ENCODE measurements at places on chromosomes 7 and 10. TPM values are rescaled to one million over a fixed set of nuclear protein-coding genes. Genes with fewer than 3 reads are reported as not detected.

SLC39A12 gene
- 0.11 TPM for total RNA-seq

- ATAC-seq, result no peak
These were observed 82.8 kb downstream of the HGF start for GRCh38 chr7:81687062-81687461.

NANOS1 gene
- 1.9 TPM for total RNA-seq

DNA sequence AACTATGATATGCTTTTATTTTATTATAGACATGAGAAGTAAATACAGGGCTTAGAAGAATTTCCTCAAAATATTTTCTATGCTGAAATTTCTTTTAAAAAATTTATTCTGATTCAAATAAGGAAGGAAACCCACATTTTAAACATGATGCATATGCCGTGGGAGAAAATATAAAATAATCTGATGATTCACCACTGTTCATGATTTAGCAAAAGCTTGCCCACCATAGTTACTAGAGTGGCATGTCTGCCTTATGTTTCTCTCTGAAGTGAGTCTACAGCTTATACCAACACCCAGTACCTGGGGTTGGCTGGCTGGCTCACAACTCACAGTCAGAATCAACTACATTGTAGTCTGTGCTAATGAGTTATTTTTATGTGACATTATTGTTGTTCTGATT lies 102.0 kb downstream of the GNAI1 start:
- no peak for ATAC-seq

GRCh38 chr7:26629696-26630095 lies 234.7 kb downstream of the SKAP2 start:
- ATAC-seq, result peak; percentile 5

HYAL4 gene
- total RNA-seq, result not detected

- no peak for ATAC-seq
These were observed 259.1 kb upstream of the KLF6 start for GRCh38 chr10:4043897-4044665.

- ATAC-seq, result no peak
These were observed 122.8 kb downstream of the MAPK8 start for GRCh38 chr10:48429309-48429708.

- no peak for ATAC-seq
These were observed 279.3 kb upstream of the SHH start for GRCh38 chr7:156091519-156092080.

- ATAC-seq, result no peak
These were observed 42.8 kb downstream of the WNT2 start for GRCh38 chr7:117279931-117280557.

- ATAC-seq, result peak; percentile 52
These were observed 124.3 kb upstream of the WNT16 start for GRCh38 chr7:121204537-121204936.

DNA sequence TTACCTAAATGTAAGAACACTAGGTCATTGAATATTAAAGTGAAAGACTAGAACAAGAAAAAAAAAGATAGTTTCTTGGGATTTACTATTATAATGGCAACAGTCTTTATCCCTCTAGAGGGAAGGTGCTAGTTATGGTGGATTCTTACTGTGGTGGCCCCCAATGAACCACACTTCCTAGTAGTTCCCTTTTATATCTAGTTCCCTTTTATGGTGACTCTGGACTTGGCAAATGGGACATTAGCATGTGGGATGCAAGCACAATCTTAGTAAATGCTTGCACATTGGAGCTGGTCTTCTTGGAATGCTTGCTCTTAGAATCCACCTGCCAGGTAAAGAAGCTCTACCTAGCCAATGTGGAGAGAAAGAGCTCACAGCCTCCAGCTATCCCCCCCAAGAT lies 430.2 kb downstream of the LRMDA start:
- ATAC-seq, result no peak

SORBS1 gene
- 1.6 TPM for total RNA-seq

PPP1R3A gene
- total RNA-seq, result not detected

ABCA13 gene
- 86.7 TPM for total RNA-seq

ETV1 gene
- total RNA-seq, result 17.1 TPM

RASA4B gene
- 1.2 TPM for total RNA-seq

GRCh38 chr10:90890347-90890746 lies 18.6 kb downstream of the RPP30 start:
- no peak for ATAC-seq

- no peak for ATAC-seq
These were observed 998.6 kb downstream of the REEP3 start for GRCh38 chr10:64519831-64520230.

Measured in motor neuron (in vitro differentiated cells).